NCI-H226 (cell line): ENCODE measurements at places on chromosomes 3 and 15.

DNA sequence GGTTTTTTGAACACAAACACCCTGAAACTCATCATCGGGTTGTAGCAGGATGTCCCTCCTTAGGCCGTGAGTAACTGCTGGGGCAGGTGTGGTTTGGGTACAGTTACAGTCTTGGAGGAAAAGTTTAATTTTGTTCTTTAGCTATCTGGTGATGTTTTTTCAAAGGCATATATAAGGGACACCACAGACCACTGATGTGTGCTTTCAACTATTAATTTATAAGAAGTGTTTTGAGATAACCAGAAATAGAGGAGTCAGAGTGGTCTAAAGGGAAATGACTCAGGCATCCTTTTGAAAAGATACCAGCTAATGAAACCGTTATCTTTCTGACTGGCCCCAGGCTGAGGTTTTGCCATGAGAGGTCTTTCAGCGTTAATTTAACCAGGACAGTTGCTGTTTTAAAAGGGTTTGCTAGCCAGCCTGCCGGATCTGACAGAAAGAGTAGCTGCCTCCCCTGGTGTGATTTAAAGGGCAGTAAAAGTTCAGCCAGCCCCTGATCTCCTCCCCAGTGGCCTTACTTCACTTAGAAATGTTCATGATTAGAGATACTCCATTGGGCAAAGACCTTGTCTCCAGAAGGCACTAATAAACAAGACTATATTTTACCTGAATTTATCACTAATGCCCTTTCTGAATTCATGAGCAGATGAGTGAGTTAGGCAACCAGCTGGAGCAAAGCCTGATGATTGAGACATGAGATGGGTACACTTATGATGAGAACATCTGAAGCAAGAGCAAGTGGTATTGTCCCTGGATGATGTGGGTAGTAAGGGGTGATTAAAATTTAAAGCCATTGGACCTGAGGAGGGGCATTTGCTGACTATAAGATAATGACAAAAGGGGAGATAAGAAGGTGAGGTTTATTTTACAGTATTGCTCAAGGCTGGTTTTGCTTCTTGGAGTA is 482.5 kb upstream of the TBL1XR1 start:
- DNase-seq = peak; percentile 97

DNA sequence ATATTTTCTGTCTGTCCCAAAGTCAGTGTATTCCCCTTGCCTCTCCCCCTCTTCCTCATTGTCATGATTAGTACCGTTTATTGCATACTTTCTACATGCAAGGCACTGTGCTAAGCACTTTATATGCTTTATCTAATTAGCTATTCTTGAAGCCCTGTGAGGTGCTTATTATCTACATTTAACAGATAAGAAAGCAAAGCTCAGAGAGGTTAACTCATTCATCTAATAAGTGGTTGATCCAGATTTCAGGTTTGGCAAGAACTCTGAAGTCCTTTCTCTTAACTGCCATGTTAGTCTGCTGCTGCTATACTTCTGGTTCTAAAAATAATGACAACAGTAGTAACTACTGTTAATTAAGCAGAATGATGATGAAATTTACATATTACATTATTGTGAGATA is 13.5 kb downstream of the IQGAP1 start:
- DNase-seq = peak; percentile 49

- DNase-seq = no peak
These were observed 61.8 kb downstream of the ZBTB20 start for GRCh38 chr3:115085197-115085865.

GRCh38 chr15:89442671-89443307 is 53.6 kb downstream of the RHCG start:
- DNase-seq = peak; percentile 23

GRCh38 chr3:65196663-65197062 is 508.9 kb upstream of the ADAMTS9 start:
- peak; percentile 38 for DNase-seq
